ENCODE measurements at places on chromosomes 7 and 10.

- no peak for DNase-seq
These were observed 22.0 kb downstream of the YKT6 start for GRCh38 chr7:44222776-44223261.

GRCh38 chr7:143418681-143419458, 10.2 kb upstream of the EPHA1 start:
- peak; percentile 40 for DNase-seq

DNA sequence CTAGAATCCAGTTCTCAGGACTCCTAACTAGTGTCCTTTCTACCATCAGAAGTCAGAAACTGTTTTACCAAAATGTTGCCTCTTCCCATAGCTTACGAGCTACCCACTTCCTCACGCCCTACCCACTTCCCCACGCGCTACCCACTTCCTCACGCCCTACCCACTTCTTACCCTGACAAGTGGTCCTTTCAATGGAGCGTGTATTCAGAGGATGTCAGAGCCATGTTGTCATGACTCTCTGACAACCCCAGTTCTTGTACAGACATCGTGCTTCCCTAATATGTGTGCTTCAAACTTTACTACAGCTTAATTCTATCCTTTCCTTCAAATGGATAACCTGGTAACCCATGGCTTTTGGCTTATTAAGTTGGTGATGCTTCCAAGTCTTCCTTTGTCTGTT, 84.8 kb upstream of the PHF14 start:
- peak; percentile 27 for DNase-seq

DNA sequence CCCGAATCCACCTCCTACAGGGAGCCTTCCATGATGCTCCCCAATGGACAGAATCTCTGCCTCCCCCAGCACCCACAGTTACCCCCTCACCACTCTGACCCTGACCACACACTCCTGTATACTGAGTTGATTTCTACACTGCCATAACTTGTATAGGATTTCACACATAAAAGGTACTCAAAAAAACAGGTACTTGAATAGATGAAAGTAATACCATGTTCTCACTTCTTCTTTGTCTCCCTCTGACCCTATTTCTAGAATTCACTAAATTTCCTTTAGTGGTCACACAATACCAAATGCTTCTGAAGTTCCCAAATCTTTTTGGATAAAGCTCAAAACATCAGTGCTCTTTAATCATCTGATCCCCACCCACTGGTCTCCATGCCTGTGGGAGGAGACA, 45.4 kb downstream of the HSPA12A start:
- DNase-seq = no peak

DNA sequence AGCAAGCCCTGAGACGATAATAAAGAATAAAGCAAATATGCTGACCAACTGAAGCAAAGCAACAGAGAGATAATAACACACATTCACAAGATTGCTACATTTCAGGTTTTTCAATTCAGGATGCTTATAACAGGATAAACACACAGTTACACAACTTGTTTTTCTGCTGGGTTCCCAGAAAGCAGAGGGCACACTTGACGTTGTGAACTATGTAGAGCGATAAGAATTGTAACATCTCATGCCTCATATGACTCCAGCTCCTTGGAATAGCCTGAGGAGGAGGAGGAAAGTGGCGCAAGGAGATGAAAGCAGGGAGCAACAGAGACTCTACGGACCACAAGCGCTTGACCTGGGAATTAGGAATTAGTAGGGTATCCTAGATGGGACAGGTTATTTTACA, 201.7 kb downstream of the SKAP2 start:
- DNase-seq = no peak

GRCh38 chr10:49612513-49613164, 1.2 kb upstream of the CHAT start:
- DNase-seq = no peak

DNA sequence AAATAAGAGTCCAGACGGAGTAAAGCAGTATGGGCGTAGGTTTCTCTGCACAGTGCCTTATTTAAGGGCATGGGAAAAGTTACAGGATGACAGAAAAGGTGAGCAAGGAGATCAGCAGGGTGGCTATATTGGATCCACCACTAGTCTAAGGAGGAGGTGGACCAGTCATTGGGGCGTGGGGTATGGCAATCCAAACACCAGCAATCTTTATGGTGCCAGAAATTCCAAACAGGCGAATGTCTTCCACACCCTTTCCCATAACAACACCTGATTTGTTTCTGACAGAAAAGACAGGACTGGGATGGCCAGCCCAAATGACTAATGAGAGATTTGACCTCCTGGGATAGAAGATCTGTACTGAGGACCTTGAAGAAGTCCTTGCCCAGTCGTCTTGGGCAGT, 181.8 kb upstream of the MBL2 start:
- no peak for DNase-seq

- DNase-seq = no peak
These were observed 6.5 kb upstream of the LBX1 start for GRCh38 chr10:101235766-101236165.

- no peak for DNase-seq
These were observed 163.2 kb upstream of the MDFIC start for GRCh38 chr7:114758661-114759227.

DNA sequence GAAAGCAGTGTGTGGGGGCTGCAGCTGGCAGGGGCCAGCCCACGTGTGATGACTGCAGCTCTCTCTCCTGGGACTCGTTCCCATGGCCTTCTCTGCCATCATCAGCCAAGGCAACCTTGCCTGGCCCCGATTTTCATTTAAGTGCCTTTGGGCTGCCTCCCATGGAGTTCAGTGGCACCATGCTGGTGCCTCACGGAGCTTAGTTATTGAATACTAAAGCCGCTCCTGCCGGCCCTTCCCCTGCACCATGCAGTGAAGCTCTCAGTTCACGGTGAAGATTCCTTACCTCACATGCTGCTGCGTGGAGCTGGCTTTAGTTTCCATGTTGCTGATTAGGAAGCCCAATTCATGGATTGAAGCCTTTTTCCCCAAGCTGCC, 141.5 kb upstream of the EEPD1 start:
- no peak for DNase-seq

DNA sequence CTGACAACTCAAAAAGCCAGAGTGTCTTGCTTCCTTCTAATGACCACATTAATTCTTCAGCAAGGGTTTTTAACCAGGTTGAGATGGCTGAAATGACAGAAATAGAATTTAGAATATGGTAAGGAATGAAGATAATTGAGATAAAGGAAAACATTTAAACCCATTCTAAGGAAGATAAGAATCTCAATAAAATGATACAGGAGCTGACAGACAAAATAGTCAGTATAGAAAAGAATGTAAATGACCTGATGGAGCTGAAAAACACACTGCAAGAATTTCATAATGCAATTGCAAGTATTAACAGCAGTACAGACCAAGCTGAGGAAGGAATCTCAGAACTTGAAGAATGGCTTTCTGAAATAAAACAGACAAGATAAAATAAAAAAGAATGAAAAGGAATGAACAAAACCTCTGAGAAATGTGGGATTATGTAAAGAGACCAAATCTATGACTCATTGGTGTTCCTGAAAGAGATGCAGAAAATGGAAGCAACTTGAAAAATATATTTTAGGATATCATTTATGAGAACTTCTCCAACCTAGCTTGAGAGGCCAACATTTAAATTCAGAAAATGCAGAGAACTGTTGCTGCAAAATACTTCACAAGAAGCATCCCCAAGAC, 87.1 kb downstream of the SAMD9 start:
- DNase-seq = no peak

DNA sequence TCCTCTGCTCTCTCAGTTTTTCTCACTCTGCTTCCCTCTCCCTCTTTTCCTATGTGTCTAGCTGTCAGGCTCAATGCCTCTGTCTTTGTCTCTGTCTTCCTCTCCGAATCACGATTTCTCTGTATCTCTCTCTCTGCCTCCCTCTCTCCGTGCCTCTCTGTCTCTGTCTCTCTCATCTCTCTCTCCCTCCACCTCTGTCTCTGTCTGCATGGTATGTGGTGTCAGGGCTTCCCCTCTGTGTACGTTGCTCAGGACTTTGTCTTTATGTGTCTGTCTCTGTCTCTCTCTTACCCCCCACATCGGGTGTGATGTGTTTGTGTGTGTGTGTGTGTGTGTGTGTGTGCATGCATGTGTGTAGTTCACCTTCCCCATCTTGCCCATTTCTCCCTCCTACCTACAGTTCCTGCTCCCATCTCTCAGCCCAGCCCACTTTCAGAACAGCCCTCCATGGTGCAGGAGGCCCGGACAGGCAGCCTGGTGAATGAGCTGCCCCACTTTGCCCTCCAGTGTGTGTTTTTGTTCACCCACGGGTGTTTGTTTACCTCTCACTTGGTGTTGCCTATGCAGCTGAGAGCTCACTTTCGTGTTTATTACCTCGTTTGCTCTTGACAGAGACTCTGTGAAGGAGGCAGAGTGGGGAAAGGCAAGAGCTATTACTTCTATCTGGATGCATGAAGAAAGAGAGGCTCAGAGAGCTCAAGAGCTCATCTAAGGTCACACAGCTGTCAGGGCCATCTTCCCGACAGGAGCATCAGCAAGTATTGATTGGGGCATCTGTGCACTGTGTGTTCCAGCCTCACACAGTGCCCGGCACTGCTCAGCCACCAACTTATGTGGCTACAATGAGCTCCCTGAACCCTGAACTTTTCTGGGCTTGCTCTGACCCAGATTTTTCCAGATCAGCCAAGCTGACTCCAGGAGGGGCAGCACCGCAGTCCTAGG, 163.5 kb upstream of the ZMIZ1 start:
- no peak for DNase-seq

DNA sequence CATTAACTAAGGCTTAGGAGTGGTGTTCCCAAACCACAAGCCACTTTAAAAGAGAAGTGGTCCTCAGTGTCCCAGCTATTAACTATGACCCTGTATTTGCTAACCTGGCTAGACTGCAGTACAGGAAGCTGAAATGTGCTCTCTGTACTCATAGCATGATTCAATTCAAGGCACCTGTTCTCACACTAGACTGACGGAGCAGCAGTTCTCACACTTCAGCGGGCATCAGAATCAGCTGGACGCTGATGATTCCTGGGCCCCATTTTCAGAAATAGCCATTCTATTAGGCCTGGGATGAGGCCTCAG, 24.5 kb upstream of the MSRB2 start:
- DNase-seq = no peak

DNA sequence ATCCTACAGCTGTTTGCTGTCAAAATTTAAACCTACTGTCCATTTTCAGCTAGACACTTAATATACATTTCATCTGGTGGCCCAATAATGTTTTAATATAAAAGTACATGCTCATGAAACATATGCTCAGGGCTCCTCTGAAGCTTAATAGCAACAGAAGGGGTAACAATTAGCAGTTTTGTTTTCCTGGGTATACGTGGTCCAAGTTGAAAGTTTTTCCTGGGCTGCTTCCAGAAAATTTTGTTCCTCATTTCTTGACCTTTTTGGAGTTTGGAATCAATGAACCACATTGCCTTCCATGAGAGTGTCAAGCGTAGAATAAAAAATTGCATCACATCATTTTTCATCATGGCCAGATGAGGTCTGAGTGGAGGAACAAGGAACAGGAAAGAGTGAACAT, 537.3 kb upstream of the MGMT start:
- no peak for DNase-seq

- DNase-seq = no peak
These were observed 39.0 kb downstream of the FRMPD2 start for GRCh38 chr10:48235501-48235900.

- DNase-seq = no peak
These were observed 12.7 kb downstream of the SLC29A3 start for GRCh38 chr10:71331736-71332135.

Data from suppressor macrophage treated with lipopolysaccharide for 1 hour (primary cell).